SJSA1 (cell line): ENCODE measurements at places on chromosomes 13 and 19. TPM values are rescaled to one million over a fixed set of nuclear protein-coding genes. Genes with fewer than 3 reads are reported as not detected.

NAPSA gene
- total RNA-seq = not detected in 2 replicates

FCAR gene
- total RNA-seq = not detected in 2 replicates

SIGLEC8 gene
- total RNA-seq = not detected in 2 replicates

DNA sequence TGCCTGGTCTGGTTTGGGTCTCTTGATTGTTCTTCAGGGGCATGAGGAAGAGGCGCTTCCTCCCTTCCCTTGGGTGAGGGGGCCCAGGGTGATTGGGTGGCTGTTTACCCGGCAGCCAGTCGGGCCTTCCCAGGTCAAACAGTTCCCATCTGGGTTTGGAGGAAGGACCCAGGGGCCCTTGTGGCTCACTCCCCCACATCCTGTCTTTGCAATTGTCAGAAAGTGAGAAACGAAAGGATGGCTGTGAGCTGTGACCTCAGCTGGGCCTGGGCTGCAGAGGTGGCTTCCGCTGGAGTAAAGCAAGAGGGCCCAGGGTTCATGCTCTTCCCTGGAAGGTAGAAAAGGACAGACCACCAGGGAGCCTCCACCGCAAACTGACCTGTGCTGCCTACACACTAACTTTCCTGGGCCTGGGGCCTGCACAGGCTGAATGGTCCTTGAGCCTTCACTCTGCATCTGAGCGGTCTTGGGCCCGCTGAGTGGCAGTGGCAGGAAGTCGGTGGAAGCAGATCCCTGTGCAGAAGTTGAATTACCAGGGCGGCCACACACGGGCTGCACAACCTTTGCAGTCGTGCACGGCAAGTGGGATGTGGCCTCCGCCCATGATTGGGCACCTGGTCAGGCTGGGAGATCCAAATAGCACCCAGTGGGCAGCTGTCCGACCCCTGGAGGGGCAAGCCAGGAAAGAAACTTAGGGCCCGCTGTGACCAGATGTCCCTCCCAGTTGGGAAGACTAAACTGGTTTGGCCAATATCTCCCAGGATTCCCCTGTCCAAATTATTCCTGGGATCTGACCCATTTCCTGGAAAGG lies 5.3 kb upstream of the CD79A start:
- H3K27me3 ChIP-seq = no peaks in the 10 kb centered on the region
- no peak overlapping the region for H3K27ac ChIP-seq
- peaks cover 69% of the 10 kb centered on the region for H3K36me3 ChIP-seq
- H3K4me3 ChIP-seq = no peak overlapping the region

GRCh38 chr19:8095354-8095886 lies 42.9 kb downstream of the CCL25 start:
- no peaks in the 10 kb centered on the region for H3K27me3 ChIP-seq
- H3K27ac ChIP-seq = no peak overlapping the region
- no peak for DNase-seq
- H3K36me3 ChIP-seq = no peaks in the 10 kb centered on the region
- no peak overlapping the region for H3K4me3 ChIP-seq
- H3K4me1 ChIP-seq = no peaks in the 10 kb centered on the region

- H3K36me3 ChIP-seq = peaks cover 40% of the 10 kb centered on the region
- no peak for DNase-seq
- peaks cover 4% of the 10 kb centered on the region for H3K4me1 ChIP-seq
- no peaks in the 10 kb centered on the region for H3K27me3 ChIP-seq
- H3K4me3 ChIP-seq = no peak overlapping the region
Measured at GRCh38 chr13:44967704-44968433, 21.4 kb downstream of the NUFIP1 start.

DNA sequence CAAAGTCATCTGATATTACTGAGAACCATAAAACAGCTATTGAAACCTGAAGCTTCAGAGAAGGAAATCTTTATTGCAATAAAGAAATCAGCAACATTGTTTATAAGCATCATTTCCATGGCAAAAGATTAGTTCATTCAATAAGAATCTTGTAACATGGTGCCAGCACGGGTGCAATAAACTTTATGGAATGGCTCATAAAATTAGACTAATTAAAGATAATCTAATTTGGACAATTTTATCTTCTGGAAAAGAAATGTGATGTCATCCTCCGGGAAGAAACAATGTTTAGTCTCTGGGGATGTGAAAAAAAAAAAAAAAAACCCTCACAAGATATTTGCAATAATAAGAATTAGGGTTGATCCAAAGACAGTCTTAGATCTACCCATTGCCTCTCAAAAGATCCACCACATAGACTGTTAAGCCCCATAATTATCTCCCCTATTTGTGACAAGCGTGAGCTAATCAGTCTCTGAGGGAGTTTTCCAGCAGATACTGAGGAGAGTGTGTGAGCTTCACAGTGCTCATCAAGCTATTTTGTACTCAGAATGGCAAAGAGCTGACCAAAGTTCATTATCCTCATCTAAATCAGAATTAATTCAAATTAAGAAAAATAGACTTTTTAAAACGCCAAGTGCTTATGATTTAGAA lies 297.0 kb upstream of the EDNRB start:
- no peak overlapping the region for H3K4me3 ChIP-seq
- no peaks in the 10 kb centered on the region for H3K36me3 ChIP-seq
- H3K27me3 ChIP-seq = peaks cover 25% of the 10 kb centered on the region; the same call in 1 of the 2 replicates
- no peak for DNase-seq
- H3K27ac ChIP-seq = no peak overlapping the region
- H3K4me1 ChIP-seq = no peaks in the 10 kb centered on the region

- H3K4me1 ChIP-seq = no peaks in the 10 kb centered on the region
- no peaks in the 10 kb centered on the region; the same call in 1 of the 2 replicates for H3K27me3 ChIP-seq
- no peaks in the 10 kb centered on the region for H3K36me3 ChIP-seq
- no peak overlapping the region for H3K4me3 ChIP-seq
- no peak for DNase-seq
- H3K27ac ChIP-seq = no peak overlapping the region
Measured at GRCh38 chr13:109480011-109480955, 306.1 kb downstream of the IRS2 start.
